ENCODE measurements at places on chromosomes 12 and 14.

- DNase-seq: no peak
Observed at GRCh38 chr14:71143381-71144290, 236.4 kb downstream of the PCNX1 start.

GRCh38 chr14:22870811-22871223 lies 723 bp upstream of the LRP10 start:
- DNase-seq: no peak

GRCh38 chr12:129815846-129816245 lies 88.0 kb downstream of the TMEM132D start:
- DNase-seq: no peak

GRCh38 chr14:64502887-64503433 lies 678 bp downstream of the ZBTB25 start:
- no peak for DNase-seq

DNA sequence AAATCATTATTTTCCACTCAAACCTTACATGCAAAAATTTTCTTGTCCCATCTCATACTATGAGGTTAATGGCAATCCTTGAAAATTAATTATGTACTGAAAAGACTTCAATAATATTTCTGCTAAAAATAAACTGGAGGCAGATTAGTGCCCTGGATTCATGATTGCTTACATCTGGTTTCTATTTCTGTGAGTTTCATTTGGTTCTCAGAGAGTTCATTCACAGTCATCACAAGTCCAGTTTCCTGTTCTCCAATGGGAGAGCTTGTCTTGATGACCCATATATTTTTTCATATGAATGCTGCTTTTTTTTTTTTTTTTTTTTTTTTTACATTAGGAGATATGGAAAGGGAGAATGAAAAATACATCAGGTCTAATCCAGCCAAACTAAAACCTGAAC lies 6.6 kb upstream of the PTHLH start:
- no peak for DNase-seq

DNA sequence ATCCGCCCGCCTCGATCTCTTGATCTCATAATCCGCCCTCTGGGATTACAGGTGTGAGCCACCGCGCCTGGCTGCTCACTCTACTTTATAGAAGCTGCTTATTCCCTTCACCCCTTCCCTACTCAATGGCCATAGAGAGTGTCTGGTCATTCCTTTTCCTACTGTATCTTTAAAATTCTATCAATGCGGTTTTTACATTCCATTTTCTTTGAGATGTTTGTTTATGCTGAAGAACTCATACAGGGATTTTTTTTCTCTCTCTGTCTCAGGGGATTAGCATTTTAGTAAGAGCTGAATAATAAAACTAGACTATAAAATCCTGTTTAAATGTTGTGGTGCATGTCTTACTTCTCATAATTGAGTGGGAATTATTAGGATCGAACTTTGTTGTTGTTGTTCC lies 218.6 kb upstream of the FOXN3 start:
- DNase-seq: no peak

GRCh38 chr12:65740873-65741600 lies 83.2 kb upstream of the HMGA2 start:
- DNase-seq: peak; percentile 86

DNA sequence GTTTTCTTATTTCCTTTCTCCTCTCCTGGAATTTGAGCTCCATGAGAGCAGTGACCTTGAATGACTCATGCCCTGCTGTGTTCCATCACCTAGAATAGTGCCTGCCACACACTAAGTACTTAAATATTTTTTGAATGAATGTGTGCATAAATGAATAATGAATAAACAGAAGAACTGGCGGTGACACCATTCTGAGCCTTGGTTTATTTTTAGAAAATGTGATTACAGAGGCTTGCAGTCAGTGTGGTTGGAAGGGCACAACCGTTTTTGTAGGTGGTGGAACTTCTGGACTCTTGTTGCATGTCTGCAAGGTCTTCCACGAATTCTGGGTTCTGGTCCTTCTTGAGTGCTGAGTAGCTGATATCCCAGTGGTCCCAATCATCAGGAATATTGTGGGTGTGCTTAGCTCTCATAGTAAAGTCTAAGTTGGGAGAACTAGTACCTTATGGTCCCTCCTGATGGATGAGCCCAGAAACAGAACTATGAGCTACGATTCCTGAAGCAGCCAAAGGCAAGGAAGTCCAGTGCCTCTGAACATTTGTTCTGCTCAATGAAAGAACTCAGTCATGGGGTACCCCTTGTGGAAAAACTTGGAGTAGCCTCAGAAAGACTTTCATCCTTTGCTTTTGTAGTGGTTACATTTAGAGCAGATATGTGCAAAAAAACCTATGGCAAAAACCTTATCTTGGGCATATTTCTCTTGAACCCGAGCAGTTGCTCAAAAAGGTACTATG lies 28.8 kb upstream of the BHLHE41 start:
- DNase-seq: no peak

DNA sequence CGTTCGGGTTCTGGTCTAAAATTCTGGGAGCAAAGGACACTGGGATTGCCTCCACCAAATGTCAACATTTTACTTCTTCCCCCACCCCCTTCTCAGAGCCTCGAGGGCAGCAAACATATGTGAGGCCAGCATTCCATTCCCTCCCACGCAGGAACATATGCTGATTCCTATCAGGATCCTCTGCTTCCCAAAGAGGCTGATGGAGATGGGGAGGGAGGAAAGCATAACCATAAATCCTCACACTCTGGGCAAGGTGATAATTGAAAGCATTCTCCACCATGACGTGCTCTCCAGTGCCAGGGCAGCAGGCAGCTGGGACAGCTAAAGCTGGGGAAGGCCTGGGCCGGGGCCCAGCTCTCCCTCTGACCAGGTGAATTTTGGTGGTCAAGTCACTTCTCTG lies 395.0 kb downstream of the ZFP36L1 start:
- peak; percentile 57 for DNase-seq

DNA sequence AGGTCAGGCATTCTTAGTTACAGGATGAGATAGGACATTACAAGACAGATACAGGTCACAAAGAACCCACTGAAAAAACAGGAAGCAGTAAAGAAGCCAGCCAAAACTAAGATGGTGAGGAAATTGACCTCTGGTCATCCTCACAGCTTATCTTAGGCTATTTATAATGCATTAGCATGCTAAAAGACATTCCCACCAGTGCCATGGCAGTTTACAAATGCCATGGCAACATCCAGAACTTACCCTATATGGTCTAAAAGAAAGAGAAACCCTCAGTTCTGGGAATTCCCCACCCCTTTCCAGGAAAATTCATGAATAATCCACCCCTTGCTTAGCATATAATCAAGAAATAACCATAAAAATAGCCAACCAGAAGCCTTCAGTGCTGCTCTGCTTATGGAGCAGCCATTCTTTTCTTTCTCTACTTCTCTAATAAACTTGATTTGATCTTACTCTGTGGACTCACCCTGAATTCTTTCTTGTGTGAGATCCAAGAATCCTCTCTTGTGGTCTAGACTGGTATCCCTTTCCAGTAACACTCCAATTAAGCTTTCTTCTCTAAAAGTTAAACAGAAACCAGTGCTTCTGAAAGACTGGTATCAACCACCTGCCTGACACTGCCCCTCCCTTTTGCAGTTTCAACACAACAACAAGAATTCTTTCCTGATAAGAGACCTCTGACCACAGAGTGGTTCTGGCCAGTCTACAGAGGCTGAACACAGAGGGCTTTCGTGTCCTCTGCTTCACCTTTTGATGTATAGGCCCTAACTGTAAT lies 86.9 kb downstream of the BCAT1 start:
- no peak for DNase-seq

- DNase-seq: no peak
Observed at GRCh38 chr12:112606611-112607365, 184.8 kb upstream of the RPH3A start.

- no peak for DNase-seq
Observed at GRCh38 chr14:90567991-90568390, 171.2 kb downstream of the CALM1 start.

GRCh38 chr12:21558100-21558679 lies 32.1 kb downstream of the SPX start:
- no peak for DNase-seq

GRCh38 chr12:19198272-19198671 lies 68.7 kb downstream of the PLEKHA5 start:
- no peak for DNase-seq

- DNase-seq: no peak
Observed at GRCh38 chr12:54126696-54127537, 61.9 kb downstream of the SMUG1 start.

- DNase-seq: no peak
Observed at GRCh38 chr12:32486158-32486557, 86.8 kb downstream of the FGD4 start.

GRCh38 chr12:93839064-93839463 lies 161.9 kb downstream of the CRADD start:
- no peak for DNase-seq

GRCh38 chr12:66403746-66404145 lies 101.5 kb downstream of the HELB start:
- no peak for DNase-seq

DNA sequence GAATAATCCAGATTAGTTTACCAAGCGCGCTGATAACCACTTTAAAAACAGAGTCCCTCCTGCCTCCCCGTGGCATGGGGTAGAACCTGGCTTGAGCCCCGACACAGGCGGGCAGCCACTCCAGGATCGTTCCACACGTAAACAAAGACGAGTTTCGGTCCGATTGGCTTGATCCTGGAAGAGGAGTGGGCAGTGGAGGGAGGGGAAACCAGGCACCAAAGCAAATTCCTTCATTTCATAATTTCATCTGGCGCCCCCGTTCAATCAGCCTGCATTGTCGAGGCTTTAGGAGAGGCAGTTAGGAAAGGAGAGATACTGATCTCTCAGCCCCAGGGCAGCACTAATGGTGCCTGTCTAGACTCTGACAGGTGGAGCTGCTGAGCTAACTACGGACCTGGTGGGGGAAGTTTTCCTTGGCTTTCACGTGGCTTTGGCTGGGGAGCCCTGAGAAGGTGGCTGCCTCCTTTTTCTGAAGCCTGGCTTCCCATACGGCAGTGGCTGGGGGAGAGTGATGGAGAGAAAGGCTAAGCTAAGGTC lies 751 bp upstream of the GPRC5A start:
- peak; percentile 67 for DNase-seq

DNA sequence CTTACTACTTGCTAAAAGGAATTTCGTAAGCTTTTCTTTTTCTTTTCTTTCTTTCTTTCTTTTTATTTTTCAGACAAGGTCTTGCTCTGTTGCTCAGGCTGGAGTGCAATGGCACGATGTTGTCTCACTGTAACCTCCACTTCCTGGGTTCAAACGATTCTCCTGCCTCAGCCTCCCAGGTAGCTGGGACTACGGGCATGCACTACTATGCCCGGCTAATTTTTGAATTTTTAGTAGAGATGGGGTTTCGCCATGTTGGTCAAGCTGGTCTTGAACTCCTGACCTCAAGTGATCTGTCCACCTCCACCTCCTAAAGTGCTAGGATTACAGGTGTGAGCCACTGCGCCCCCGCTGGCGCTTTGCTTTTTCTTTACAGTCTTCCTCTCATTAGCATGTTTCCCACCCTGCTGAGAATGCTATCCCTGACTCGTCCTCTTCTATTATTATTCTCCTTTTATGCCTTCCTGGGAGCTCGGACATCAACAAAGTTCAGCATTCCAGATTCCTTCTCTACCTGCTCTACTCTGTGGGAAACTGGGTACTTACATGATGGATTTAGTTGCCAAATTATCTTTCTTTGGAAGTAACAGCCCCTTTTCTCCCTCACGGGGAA lies 3.1 kb downstream of the MTHFD1 start:
- DNase-seq: no peak

GRCh38 chr14:77306416-77306815 lies 14.3 kb downstream of the POMT2 start:
- DNase-seq: no peak

DNA sequence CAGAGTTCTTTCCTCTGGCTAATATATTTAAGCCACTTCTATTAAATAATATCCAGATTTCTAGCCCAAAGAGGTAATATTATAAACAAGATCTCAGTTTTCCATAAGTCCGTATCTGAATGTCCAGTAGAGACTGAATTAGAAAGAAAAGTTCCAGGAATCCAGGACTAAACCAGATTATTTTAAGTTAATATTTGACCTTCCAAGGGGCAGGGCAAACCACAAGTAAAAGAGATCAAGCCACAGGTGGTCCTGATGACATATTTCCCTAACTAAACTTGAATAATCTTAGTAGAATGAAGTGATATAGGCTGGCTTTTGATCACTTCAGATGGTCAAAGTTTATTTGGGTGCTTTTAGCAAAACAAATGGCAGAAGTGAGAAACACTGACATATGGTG lies 43.3 kb upstream of the E2F7 start:
- DNase-seq: no peak

DNA sequence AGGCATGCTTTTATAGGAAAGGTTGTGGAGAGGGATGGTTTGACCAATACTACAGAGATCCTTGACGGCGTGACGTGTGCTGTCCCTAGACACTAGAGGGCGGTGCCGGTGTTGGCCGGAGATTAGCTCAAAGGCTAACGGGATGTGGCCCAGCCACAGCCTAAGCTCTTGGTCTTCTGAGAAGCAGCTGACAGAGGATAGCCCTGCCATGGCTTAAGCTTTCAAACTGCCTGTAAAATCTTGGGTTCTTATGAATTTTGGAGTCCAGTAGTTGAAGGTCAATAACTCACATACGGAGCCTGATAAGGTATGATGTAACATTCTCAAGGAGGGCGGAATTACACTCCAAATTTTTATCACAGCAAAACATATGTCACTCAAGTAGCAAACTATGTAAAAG lies 515.7 kb upstream of the ATXN7L3B start:
- no peak for DNase-seq

DNA sequence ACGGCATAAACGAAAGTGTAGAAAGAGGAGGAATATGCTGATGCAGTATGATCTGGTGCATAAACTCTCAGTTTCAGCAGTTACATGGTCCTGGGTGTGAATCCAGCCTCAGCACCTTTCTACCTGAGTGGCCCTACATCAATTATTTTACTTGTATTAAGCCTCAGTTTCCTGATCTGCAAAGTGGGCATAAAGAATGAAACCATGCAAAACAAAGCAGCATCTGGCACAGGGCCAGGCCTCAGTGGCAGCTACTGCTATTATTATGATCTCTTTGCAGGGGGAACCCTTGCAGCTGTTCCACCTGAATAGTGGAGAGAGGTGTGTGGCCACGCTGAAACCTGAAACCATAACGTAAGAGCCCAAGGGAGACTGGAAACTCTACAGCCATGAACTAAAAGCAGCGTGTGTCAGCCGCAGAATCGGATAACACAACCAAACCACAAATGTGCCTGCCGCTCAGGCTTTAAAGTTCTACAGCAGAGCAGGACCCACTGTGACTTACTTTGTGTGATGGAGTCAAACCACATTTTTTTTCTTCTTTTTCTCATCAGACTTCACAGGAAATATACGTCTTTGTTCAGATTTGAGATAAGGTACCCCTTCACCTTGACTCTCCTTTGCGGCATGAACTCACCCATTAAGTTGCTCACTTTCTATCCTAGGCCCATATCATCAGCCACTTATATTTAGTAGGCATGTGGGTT lies 29.2 kb upstream of the FOS start:
- no peak for DNase-seq

- no peak for DNase-seq
Observed at GRCh38 chr12:53128780-53129569, 25.7 kb downstream of the SOAT2 start.

DNA sequence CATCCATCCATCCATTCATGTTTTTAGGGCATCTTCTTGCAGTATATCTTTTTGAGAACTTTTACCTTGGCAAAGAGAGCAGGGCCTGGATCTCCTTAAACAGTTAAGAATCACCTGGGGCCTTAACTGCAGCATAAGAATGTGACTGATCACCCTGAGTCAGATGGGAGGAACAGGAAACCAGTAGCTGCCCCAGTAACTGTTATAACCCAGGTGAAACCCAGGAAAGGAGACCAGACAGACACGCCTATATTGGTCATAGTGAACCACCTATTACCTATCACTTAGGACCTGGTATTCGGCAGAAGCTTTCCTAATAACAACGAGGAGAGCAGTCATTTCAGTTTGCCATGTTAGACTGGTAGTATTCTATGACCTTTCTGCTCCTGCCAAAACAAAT lies 43.4 kb upstream of the NR2C1 start:
- DNase-seq: no peak
